LHCN-M2 (cell line): ENCODE measurements at places on chromosomes 12 and 14. TPM values are rescaled to one million over a fixed set of nuclear protein-coding genes. Genes with fewer than 3 reads are reported as not detected.

DNA sequence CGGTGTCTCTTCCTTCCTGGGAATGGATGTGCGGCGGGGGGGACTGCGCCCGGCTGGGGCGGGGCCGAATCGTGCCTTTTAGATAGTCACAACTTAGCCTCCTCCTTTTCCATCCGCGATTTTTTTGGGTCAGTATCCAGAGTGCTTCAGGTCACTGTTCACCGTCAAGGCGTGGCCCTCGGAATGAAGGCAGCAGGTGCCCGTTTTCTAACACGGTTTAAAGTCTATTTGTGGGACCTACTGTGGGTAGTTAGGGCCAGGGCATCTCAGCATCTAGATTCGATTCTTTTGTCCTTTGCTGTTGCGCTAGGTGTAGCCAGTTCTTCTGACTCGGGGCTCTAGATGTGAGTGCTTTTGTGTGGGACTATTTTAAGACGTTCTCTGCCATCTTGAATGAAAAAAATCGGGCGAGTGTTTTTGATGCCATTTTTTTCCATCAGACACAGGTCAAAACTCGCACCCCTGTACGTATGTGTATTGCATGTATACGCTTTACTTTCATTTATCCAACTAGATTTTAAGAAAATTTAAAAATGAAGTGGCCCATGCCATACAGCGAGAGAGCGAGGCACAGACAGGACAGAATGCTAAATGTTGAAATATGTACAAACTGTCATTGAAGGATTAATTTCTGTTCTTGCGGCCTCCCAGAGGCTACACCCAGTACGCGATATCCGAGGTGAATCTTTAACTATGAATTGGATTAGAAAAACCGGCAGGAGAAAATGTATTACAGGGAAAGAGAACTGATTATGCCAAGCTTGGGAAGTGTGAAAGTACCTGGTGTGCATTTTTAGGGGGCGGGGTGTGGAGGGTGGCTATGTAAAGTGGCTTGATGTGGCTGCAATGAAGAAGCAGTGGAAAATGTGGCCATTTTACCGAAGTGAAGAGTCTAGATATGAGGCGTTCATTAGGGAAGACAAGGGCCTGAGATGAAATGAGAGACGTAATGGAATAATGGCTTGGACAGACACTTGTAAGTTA is 835 bp downstream of the VEZT start:
- peak; percentile 63 for DNase-seq

- no peak for DNase-seq
Measured at GRCh38 chr14:95043732-95044462, 113.4 kb downstream of the DICER1 start.

DNA sequence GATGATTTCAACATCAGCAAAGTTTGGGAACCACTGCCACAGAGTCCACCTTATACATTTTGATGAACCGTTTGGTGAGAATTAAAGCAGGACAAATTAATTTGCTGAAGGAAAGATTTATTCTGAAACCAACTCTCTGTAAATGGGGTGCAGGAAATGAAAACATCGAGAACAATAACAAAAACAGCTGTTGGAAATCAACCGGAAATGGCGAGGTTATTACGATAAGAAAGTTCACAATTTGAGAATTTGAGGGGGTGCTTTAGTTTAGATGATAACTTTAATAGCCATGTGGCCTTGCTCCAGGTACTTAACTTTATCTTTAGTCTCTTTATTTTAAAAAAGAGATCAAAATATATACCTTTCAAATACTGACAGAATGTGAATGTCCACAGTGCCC is 56.7 kb downstream of the KCNJ8 start:
- no peak for DNase-seq

DNA sequence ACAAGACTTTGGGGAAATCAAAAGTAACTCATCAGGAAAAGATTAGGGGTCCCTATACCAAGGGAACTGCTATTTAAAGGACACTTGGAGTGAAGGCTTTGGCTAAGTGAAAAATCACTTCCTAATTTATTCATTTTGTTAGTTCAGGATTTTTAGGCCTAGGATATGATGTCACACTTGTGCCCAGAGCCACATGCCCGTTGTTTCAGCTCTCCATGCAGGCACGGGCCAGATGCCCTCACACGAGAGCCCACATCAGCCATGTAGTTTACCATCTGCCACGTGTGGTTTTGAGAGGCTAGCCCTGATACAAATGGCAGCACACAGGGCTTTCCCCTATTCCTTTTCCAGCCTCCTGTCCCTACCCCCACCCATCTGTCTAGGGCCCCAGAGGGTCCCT is 11.9 kb upstream of the LRP1-AS start:
- no peak for DNase-seq

DNA sequence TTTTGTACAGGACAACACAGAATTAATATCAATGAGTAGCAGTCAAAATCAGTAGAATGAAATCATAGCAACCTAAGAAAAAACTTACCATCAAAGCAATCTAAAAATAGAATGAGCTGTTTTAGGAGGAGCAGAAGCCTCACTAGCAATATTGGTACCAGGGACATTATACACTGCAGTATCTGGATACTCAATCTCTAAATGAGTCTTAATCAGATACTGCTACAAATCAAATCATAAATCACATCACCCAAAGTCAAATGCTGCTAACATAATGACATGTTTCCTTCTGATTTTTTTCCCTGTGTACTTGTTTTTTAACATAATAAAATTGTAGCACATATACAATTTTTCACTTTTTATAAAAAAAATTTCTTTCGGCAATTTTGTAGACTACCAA is 8.0 kb downstream of the RPS29 start:
- no peak for DNase-seq

DNA sequence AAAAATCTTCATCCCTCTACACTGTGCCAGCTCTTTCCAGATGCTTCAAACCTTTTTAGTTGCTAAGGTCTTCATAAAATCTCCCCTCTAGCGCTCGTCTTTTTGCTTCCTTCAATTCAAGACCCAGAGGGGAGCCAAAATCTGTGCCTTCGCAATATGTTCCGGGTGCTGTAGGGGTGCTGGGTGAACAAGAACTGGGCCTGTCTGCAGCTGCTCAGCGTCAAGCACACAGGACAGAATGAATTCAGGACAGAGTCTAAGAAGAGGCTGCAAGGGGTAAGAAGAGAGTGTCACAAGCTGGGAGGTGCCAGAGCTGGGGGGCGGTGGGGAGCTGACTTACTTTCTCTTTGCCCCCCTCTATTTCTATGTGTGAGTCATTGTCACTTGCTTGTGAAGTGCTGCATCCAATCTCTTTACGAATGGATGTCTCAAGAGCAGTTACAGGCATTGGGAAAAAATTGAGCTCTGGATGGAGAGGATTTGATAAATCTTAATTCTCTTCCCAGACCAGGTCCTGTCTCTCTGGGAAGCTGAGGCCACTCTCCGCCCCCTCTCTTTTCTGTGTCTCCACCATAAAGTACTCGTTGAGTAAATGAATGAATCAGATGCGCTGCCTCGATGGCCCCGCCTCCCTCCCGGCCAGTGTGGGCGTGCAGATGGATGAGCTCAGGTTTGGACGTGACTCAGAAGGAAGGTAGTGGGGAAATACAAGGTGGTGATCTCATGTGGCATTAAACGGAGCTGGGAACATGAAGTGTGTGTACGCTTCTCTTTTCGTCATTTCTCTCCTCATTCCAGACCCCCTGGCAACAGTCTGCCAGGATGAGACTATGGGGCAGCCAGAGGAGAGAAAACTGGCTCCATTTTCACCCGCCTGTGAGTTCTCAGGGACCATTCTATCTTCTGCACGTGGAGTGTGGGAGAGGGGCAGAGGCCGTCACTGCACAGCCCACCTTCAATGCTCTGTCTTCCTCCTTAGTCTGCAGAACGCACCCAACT is 91.3 kb downstream of the TSPAN9 start:
- DNase-seq, result peak; percentile 86

DNA sequence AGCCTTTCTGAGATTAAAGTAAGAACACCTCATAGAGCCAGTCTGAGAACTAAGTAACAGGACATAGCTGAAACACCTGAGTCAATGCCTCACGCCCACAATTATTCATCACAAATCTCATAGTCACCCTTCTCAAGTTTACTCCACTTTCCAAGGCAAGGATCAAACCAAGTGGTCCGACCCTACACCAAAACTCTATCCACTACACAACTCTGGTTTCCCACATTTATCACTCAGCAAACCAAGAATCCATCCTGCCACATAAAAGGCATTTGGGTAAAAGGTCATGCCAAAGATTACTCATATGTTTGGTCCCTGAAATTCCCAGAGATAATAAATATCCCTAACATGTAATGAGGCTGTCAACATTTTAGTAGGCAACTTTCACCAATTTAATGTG is 144.1 kb downstream of the RPAP3 start:
- peak; percentile 55 for DNase-seq

DNA sequence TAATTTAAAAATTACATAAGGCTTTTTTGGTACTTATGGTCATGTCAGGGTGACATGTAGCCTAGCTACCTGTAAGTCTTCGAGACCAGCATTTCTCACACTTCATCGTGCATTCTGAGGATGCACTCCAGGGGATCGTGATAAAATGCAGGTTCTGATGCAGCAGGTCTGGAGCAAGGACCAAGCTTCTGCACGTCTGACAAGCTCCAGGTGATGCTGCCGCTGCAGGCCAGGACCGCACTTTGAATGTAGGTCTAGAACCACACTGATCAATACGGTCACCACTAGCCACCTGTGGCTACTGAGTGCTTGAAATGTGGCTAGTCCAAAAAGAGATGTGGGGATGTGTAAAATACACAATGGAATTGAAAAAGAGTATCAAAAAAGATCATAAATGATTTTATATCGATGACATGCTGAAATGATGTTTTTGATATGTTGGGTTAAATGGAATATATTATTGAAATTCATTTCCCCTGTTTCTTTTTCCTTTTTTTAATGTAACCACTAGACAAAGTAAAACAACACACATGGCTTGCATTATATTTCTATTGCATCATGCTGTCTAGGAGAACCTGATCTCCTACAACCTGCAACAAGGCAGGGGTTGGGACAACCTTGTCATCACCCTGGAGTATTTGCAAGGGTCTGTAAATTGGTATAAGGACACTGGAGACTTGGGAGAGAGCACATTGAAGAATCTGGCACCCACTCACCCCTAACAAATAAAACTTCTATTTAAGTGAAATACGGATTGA is 142.4 kb downstream of the DPF3 start:
- no peak for DNase-seq

DNA sequence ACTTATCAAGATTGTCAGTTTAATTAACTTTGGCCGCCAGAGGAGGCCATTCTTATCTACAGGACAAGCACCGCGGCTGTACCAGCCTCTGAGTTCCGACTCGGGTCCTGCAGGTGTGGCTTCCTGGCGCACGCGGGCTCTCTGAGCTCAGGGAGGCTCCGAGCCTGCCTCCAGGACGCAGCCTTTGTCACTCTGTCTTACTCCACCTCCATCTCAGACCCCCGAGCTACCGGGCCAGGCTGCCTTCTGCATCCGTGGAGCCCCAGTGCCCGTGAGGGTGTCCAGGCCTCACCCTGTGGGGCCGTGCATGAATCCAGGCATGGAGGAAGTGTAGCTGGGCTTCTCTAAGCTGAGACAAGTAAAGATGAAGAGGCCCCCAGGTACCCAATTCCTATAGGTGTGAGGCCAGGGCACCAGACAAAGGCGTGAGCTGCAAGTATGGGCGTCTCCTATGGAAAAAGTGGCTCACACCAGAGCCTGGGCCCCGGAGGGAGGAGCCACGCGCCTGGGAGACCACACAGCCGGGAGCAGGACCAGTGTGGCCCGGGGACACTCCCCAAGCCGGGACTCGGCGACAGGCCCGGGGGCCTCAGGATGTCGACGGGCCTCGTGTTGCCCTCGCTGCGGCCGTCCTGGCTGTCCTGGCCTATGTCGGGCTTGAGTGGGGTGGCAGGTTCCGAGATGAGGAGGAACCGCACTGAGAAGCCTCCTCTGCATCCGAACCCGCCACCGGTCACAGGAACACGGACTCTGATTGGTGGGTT is 42.8 kb downstream of the NOC4L start:
- DNase-seq, result no peak

- no peak for DNase-seq
Measured at GRCh38 chr12:18467620-18468245, 206.4 kb downstream of the PIK3C2G start.

DNA sequence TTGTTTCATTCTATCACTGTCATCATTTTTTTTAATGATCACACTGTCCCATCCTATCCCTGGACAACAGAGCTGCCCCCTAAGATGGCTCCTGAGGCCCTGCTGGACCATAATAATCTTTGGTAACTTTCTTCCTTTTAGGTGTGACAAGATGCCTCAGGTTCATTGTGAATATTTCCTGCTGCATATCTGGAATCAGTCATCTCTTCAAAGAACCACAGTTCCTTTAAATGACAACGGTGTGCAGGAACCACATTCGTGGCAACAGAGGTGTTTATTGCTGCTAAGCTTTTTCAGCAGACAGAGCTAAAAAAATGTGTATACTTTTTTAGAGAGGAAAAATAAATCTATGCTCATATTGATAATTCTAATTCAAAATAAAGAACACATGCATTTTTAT is 312.9 kb downstream of the MED13L start:
- DNase-seq, result no peak

- DNase-seq, result no peak
Measured at GRCh38 chr12:22257100-22257499, 77.4 kb downstream of the ST8SIA1 start.

DNA sequence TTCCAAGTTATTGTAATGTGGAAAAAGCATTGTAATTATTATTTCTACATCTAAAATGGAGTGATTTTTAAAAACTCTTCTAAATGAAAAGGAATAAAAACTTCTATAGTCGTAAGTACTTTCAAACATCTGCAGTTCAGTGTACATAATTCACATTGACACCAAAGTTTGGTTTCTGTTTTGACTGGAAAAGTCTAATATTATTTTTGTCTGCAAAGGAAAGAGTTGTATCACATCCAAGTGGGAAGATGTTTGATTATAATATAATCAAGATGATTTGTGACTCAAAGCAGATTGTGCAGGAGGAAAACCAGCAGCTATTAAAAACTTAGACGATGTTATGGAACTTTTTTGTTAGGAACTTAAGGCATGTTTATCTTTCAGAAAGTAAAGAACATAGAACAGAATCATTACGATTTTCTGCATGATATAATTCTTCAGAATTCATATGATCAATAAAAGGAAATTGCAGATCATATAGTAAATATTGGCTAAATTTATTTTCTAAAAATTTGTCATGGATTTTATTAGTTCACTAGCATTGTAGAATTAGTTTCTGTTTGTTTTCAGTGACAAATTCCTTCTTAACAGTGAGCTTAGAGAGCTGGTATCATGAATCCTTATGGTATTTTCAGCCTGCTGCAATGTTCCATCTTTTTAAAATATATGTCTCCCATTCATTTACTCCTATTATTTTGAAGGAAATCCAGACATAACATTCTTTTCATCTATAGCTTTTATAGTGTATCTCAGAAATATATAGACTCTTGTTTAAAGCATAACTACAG is 145.8 kb downstream of the MIPOL1 start:
- no peak for DNase-seq

- no peak for DNase-seq
Measured at GRCh38 chr14:54629635-54630360, 62.9 kb downstream of the SAMD4A start.

Gene FOXN4
- not detected in 2 replicates for total RNA-seq

Gene KIF26A
- under 0.01 TPM in 1 of 2 replicates, not detected in the other for total RNA-seq

Gene C12orf54
- total RNA-seq, result not detected in 2 replicates

Gene PIWIL1
- total RNA-seq, result not detected in 2 replicates

Gene AKAP5
- total RNA-seq, result 0.13 and 0.40 TPM in 2 replicates
